ENCODE measurements at places on chromosomes 4 and X.

- H3K36me3 ChIP-seq = no peaks in the 10 kb centered on the region
- H3K4me1 ChIP-seq = no peaks in the 10 kb centered on the region
- H3K27me3 ChIP-seq = no peaks in the 10 kb centered on the region
Measured at GRCh38 chrX:50099331-50099730, 101.5 kb downstream of the AKAP4 start.

DNA sequence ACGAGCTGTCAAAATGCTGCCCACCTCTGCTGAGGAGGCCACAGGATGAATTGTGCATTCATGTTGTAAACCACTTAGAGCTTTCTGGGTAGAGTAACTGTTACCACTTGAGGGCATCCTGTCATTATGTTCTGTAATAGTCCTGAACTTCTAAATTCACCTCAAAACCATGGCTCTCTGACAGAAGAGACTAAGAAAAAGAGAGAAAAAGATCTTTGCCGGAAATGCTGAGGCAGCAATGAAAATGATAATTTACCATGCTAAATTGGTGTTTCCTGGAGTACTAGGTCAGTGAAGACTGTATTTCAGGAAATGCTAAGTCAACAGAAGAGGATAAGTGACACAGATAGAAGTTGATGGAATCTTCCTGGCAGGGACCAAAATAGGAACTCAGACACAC, 942.3 kb upstream of the SLIT2 start:
- H3K27ac ChIP-seq = no peak overlapping the region
- H3K4me3 ChIP-seq = no peak overlapping the region
- H3K27me3 ChIP-seq = no peaks in the 10 kb centered on the region
- H3K4me1 ChIP-seq = no peaks in the 10 kb centered on the region

- no peaks in the 10 kb centered on the region for H3K27me3 ChIP-seq
- DNase-seq = no peak
- no peaks in the 10 kb centered on the region for H3K4me1 ChIP-seq
- H3K27ac ChIP-seq = no peak overlapping the region
- no peak overlapping the region for H3K4me3 ChIP-seq
Measured at GRCh38 chr4:105102016-105102415, 44.7 kb upstream of the TET2 start.

DNA sequence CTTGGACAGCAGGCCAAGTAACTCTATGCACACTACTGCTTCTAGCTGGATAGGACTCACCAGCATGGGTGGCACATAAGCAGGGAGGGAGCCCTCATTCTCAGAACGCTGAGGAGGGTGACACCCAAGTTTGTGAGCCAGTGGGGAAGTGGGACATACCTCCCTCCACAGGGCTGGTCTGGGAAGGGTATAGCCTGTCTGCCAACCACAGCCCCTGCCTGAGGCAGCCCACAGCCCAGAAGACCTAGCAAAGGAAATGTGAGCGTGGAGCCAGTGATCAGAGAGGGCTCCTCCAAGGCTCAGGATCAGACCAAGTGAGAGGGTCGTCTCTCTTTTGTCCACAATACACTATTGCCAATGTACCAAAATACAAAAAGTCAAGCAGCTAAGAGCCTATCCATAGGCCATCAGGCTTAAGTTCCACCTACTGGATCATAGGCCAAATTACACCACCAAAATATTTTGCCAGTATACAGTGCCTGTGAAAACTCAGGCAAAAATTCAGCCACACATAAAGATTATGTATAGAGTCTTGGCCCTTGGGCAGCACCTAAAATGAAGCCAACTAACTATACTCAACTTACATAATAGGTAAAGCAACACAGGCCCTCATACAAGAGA, 1203.1 kb downstream of the PCDH18 start:
- H3K36me3 ChIP-seq = no peaks in the 10 kb centered on the region
- H3K27me3 ChIP-seq = no peaks in the 10 kb centered on the region
- no peak overlapping the region for H3K4me3 ChIP-seq

- no peak overlapping the region for H3K4me3 ChIP-seq
- peak; percentile 30 for DNase-seq
- H3K36me3 ChIP-seq = no peaks in the 10 kb centered on the region
- peaks cover 10% of the 10 kb centered on the region for H3K4me1 ChIP-seq
- no peak overlapping the region for H3K27ac ChIP-seq
- H3K27me3 ChIP-seq = no peaks in the 10 kb centered on the region
Measured at GRCh38 chr4:179196511-179196910, 1754.3 kb upstream of the AGA start.

Data from glutamatergic neuron (in vitro differentiated cells).